Osteoblast (primary cell): ENCODE measurements at places on chromosomes 13 and 19. TPM values are rescaled to one million over a fixed set of nuclear protein-coding genes. Genes with fewer than 3 reads are reported as not detected.

ARRDC2 gene
- total RNA-seq: 15.9 and 22.4 TPM in 2 replicates

CEACAM8 gene
- total RNA-seq: not detected in 2 replicates

APOC4 gene
- total RNA-seq: not detected in 2 replicates

ZNF829 gene
- 4.0 and 4.7 TPM in 2 replicates for total RNA-seq

MYO1F gene
- under 0.01 and 0.72 TPM in 2 replicates for total RNA-seq

FCGBP gene
- under 0.01 TPM in 2 replicates for total RNA-seq

TEX101 gene
- not detected in 2 replicates for total RNA-seq

ZNF566 gene
- 13.8 and 20.9 TPM in 2 replicates for total RNA-seq

ZNF816 gene
- 8.3 and 9.8 TPM in 2 replicates for total RNA-seq

SLC10A2 gene
- total RNA-seq: not detected in 2 replicates

OLFM2 gene
- 0.29 and 0.72 TPM in 2 replicates for total RNA-seq

ZNF284 gene
- 3.8 and 4.3 TPM in 2 replicates for total RNA-seq

OSCAR gene
- total RNA-seq: 0.36 and 0.59 TPM in 2 replicates

IER2 gene
- 14.8 and 15.9 TPM in 2 replicates for total RNA-seq

SYNGR4 gene
- not detected in 2 replicates for total RNA-seq

ZNF888 gene
- 4.7 and 5.0 TPM in 2 replicates for total RNA-seq

EXOC3L2 gene
- total RNA-seq: not detected in 2 replicates

ZNF491 gene
- total RNA-seq: 4.3 and 6.2 TPM in 2 replicates

FREM2 gene
- total RNA-seq: not detected in 2 replicates

B3GNT3 gene
- total RNA-seq: not detected in 2 replicates

GAS6 gene
- 417 and 480 TPM in 2 replicates for total RNA-seq

ZNF490 gene
- total RNA-seq: 8.7 and 10.6 TPM in 2 replicates

ZNF527 gene
- 5.4 and 7.4 TPM in 2 replicates for total RNA-seq

WDR87 gene
- not detected in 2 replicates for total RNA-seq

NUDT15 gene
- 8.8 and 9.8 TPM in 2 replicates for total RNA-seq

DBP gene
- 14.5 and 18.3 TPM in 2 replicates for total RNA-seq

KATNAL1 gene
- 15.9 and 18.0 TPM in 2 replicates for total RNA-seq

TUBA3C gene
- total RNA-seq: not detected in 2 replicates

IRS2 gene
- 7.1 and 8.3 TPM in 2 replicates for total RNA-seq

IL11 gene
- 0.36 and 1.2 TPM in 2 replicates for total RNA-seq

OR7A5 gene
- total RNA-seq: not detected in 2 replicates

FXYD1 gene
- not detected in 2 replicates for total RNA-seq

ZNF154 gene
- total RNA-seq: 6.8 and 7.6 TPM in 2 replicates

ZNF560 gene
- 0.29 and 0.36 TPM in 2 replicates for total RNA-seq

C19orf73 gene
- 0.36 TPM in 1 of 2 replicates, not detected in the other for total RNA-seq

CYP4F8 gene
- not detected in 2 replicates for total RNA-seq

IGSF23 gene
- total RNA-seq: not detected in 2 replicates

MAST1 gene
- total RNA-seq: 0.29 and 0.72 TPM in 2 replicates

CCDC9 gene
- 7.6 and 8.0 TPM in 2 replicates for total RNA-seq

NKG7 gene
- total RNA-seq: not detected in 2 replicates

ZIC2 gene
- not detected in 2 replicates for total RNA-seq

SPRY2 gene
- total RNA-seq: 5.0 and 6.5 TPM in 2 replicates

ZNF761 gene
- total RNA-seq: 13.0 and 16.5 TPM in 2 replicates

ZNF709 gene
- total RNA-seq: 5.0 and 5.1 TPM in 2 replicates

CEBPA gene
- total RNA-seq: 3.6 and 5.0 TPM in 2 replicates

PAF1 gene
- 29.3 and 29.8 TPM in 2 replicates for total RNA-seq

FUT1 gene
- under 0.01 TPM in 1 of 2 replicates, not detected in the other for total RNA-seq

GPC6 gene
- total RNA-seq: 77.8 and 98.1 TPM in 2 replicates

TNFSF11 gene
- 0.72 and 0.88 TPM in 2 replicates for total RNA-seq
